ENCODE measurements at places on chromosomes 7 and 10. TPM values are rescaled to one million over a fixed set of nuclear protein-coding genes. Genes with fewer than 3 reads are reported as not detected.

DNA sequence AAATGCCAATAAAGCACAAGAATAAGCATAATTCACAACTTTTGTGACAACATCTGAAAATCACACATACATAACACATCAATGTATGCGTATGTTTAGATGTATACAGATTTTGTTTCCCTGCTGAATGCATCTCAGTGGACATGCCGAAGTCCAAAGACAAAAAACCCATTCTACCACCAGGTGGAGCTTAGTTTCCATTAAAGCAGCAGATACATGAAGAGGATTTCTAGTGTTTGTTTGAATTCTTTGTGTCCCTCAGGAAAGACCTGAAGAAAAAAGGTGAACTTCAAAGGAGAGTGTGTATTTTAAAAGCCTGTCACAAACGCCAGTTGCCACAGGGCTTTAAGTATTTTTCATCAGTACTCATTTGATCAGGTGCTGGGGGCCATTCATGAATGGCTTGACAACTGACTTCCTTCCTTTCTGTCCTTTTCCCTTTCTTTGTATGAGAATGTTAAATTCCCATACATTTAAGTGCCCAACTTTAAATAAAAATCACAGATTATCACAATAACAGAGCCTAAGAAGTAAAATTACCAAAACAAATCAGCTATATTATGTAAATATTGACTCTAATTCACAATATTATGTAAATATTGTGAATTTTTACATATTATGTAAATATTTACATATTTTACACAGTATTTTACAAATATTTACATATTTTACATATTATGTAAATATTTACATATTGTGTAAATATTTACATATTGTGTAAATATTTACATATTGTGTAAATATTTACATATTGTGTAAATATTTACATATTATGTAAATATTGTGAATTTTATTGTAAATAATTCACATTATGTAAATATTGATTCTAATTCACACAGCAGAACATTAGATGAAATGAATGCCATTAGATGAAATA is 343.0 kb downstream of the CRPPA start:
- DNase-seq, result no peak

The SH3PXD2A gene
- total RNA-seq, result 23.7 TPM

GRCh38 chr7:153509768-153510167 is 542.4 kb upstream of the DPP6 start:
- no peak for DNase-seq

- DNase-seq, result no peak
Observed at GRCh38 chr10:125162120-125162931, 2.0 kb upstream of the CTBP2 start.

Measured in omental fat pad (tissue), 4 donors.